ENCODE measurements at places on chromosomes 7 and 10. TPM values are rescaled to one million over a fixed set of nuclear protein-coding genes. Genes with fewer than 3 reads are reported as not detected.

- no peak for DNase-seq
Measured at GRCh38 chr7:155463114-155463811, 5.3 kb downstream of the EN2 start.

CLIP2 gene
- total RNA-seq = 44.9 TPM

- DNase-seq = no peak
Measured at GRCh38 chr7:97973206-97973658, 16.8 kb downstream of the OCM2 start.

GRCh38 chr7:141585592-141586510, 34.6 kb downstream of the AGK start:
- no peak for DNase-seq

GRCh38 chr10:47243791-47244190, 56.2 kb upstream of the GDF10 start:
- DNase-seq = no peak

FGFBP3 gene
- total RNA-seq = 9.5 TPM

DNA sequence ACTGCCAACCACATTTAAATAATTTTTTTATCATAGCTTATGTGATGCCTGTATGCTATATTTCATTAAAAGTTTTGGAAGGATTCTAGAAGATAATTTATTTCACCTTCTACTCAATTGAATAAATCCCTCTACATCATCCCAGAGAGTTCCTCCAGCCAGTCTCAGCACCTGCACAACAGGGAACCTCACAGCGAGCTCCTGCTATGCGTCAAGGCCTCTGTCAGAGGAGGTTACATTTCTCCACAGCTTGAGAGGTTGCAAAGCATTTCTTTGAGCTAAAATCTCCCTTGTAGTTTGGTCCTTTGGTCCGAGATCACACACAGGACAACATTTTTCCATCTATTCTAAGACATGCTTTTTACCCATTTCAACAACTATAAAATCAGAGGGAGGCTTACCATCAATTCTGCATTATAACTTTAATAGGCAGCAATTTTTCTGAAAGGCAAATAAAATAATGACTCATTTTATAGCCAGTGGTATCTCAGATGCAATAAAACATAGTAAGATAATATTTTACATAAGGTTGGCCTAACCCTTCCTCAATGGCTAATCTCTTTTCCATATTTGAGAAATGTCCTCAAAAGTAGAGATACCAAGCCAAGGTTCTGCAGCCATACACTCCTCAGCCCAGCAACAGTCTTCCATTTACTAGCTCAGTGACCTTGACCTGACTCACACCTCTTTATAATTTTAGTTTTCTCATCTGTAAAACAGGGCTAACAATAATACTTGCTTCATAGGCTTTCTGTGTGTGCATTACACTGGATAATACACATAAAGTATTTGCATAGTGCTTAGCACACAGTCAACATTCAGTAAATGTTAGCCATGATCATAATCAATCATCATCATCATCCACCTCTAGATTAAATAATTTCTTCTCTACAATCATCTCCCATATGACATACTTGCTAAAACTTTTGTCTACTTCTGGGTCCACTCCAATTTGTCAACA, 68.8 kb downstream of the DOCK4 start:
- no peak for DNase-seq

DNA sequence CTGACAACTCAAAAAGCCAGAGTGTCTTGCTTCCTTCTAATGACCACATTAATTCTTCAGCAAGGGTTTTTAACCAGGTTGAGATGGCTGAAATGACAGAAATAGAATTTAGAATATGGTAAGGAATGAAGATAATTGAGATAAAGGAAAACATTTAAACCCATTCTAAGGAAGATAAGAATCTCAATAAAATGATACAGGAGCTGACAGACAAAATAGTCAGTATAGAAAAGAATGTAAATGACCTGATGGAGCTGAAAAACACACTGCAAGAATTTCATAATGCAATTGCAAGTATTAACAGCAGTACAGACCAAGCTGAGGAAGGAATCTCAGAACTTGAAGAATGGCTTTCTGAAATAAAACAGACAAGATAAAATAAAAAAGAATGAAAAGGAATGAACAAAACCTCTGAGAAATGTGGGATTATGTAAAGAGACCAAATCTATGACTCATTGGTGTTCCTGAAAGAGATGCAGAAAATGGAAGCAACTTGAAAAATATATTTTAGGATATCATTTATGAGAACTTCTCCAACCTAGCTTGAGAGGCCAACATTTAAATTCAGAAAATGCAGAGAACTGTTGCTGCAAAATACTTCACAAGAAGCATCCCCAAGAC, 87.1 kb downstream of the SAMD9 start:
- DNase-seq = no peak
